Hepatic stellate cell (primary cell): ENCODE measurements at places on chromosomes 4 and X.

GRCh38 chrX:137428221-137428661 is 137.7 kb upstream of the ZIC3 start:
- DNase-seq: no peak

DNA sequence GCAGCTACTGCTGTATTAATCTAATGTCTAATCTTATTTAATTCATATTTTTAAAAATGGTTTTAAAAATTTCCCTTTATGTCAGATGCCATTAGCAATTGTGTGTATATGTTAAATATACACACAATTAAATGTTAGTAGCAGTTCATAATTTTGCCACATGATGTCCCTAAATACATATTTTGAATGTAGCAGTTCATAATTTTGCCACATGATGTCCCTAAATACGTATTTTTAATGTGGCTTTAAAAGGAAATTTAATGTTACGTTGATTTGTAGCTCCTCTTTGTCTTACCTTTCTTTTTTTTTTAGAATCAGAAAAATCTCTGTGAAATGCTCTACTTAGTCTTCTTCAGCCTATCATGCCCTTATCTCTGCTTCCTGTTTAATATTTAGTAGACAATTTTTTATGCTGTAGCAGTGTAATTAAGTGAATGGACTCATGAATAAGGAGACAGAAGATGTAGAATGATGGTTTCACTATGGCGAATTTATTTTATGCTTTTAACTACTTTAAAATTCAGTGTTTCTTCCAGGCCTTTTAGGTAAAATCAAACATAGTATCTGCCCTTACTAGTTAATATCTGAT is 26.1 kb downstream of the RBM46 start:
- DNase-seq: no peak

DNA sequence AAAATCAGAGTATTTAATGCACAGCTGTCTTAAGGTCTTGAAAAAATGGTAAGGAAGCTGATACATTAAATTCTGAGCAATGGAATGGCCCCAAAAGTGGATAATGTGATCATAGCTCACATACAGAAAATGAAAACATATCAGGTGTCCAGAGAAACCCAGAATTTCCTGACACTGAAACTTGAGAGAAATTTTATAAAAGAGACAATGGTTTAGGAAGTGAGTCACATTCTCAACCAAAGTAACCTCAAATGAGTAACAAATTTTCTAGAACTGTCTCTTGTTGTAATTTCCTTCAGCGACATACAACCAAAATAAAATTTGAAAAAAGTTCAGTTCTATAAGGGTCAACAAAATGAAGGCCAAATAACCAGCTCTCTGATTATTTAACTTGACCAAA is 37.4 kb upstream of the PACRGL start:
- no peak for DNase-seq

GRCh38 chr4:24912252-24913118 is at the start of gene CCDC149:
CCDC149 (minus strand) TSS chr4:24913042; CDS start chr4:24912864, 178 bp downstream.
- peak; percentile 81 for DNase-seq

- DNase-seq: no peak
These were observed 430.1 kb upstream of the FRG1 start for GRCh38 chr4:189510601-189511000.

DNA sequence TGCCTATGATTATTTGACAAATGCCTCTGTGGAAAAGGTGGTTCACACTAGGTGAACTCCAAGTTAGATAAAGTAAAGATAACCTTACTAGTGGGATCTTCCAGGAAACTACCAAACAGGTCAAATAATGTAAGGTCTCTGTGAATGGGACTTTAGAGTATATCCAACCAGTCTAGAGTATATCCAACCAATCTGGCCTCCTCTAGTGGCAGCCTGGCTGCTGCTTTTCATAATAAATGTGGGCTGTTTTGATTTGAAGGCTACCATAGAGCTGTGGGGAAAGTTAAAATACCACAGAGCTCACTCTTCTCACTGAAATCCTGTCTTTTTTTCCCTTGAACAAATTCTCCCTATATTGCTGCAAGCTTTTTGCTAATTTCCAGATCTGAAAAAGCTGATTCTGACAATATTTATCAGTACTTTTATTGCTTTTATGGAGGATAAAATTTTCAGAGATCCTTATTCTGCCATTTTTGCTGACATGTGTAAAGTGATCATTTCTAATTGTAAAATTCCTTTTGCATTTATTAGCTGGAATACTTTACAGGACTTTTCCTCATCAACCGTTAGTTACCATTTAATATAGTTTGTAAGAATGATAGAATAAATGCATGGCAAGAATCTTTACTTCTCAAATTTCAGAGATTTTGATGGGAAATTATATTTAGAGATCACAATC is 111.3 kb downstream of the TET2 start:
- DNase-seq: no peak

DNA sequence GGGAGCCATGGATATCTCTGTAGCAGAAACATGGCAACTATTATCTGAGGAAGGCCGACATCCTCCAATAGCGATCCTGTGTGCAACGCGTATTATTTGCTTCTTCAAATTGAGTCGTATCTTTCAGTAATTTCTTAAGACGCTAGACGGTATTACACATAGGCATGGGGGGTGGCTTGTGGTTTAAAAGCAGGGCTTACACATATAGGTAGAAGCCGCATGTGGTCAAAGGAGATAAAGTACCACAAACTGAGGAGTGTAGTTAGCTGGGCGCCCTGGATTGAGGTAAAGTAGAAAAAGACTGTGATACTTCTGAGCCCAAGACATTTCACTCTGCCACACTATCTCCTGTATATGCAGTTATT is 94.6 kb downstream of the SORBS2 start:
- DNase-seq: no peak

DNA sequence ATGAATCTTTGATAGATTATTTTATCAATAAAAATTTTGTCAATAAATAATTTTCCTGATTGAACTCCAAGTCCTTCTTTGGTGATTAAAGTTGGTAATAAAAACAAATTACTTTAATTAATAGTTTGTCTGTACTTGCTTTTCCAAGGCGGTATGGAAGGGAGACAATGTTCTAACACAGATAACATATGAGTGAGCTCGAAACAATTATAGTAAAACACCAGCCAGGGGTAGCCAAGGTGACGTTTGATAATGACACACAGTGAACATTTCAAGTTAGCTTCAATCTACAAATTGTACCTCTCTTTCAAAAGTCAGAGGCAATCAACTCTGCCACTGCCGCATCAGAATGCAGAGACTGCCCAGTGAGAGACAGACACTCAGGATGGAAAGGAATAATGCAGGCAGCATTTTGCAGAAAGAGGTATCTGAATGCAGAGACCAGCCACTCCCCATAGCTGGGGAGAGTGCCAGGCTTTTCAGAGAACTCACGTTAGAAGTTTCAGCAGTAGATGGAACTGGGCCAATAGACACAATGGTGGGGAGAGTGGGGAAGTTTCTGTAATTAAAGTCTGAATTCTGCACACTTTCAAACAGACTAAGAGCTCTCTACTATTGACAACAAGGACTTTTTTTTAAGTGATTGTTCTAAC is 18.1 kb upstream of the ATOH1 start:
- no peak for DNase-seq

- DNase-seq: no peak
These were observed 74.2 kb downstream of the FREM3 start for GRCh38 chr4:143626134-143626911.

DNA sequence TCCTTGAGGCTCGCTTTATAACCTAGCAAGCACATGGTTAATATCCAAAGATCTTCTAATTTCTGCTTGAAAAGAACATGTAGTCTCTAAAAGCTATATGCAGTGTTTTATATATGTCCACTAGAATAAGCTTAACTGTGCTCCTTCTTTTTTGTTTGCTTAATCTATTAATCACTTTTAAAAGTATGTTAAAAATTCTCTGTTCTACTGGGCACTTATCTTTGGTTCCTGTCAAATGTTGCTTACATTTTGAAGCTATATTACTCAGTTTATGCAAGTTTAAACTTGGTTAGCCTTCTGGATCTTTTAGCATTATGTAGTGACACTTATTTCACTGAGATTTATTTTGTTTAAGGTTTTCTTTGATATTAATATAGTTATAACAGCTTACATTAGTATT is 32.5 kb downstream of the MAOA start:
- DNase-seq: no peak

DNA sequence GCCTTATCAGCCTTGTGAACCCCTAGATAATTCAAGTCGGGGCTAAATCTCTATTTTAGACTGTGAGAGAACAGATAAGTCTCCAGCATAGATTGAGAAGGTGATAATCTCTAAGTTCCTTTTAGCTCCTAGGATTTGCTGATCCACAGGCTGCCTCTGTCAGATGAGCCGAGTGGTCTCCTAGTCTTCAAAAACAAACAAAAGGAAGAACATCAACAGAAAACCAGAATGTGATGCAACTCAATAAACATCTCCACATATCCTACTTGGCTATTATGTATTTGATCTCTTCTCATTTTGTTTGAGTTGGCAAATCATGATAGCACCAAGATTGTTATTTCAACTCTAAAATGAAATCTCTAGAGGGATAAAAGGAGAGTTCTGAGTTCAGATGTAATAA is 88.4 kb upstream of the SLC7A11 start:
- no peak for DNase-seq

- DNase-seq: peak; percentile 52
These were observed 67.9 kb downstream of the PPP3CA start for GRCh38 chr4:101279377-101279871.

DNA sequence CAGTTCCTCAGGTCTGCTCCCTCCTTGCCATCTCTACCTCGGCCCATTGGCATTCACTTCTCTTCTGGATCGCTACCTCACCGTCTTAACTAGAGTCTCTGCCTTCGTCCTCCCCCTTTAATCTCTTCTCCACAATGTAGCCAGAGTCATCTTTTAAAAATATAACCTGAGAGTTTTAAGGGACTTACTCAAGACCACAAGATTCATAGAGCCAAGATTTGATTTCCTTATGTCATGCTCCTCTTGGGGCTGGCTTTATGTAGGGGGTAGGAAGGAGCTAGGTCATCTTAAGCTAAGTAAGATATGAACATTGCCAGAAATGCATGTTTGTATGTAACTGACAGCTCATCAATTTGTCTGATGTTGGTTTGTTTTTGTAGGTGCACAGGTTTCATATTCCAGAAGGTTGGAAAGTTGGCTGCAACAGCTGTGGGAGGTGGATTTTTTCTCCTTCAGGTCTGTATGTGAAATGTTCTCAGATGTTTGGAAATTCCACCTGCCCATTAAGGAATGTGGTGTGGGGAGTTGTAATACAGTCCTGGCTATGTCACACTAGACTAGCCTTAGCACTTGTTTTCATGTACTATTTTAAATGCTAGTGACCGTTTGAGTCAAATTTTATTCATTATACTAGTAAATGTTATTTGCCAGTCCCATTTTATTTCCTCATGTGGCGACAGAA is 19.6 kb downstream of the FUNDC2 start:
- DNase-seq: no peak

- DNase-seq: no peak
These were observed 97.6 kb downstream of the HMX1 start for GRCh38 chr4:8774071-8774470.

DNA sequence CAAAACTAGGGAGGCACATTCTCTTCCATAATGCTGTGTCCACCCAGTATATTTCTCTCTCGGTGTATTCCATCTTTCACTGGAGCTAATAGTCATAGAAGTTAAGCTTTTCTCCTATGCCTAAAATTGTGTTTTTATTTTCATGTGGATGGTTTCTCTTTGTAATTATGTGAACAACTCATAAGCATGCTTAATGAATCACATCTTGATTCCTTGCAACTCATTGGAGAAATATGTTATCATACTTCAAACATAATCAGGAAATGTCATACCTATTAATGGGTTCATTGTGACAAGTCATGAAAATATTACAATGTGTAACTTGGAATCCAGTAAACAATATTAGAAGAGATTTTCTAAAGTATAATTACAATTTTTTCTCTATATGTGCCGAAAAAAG is 186.3 kb downstream of the SLC7A11 start:
- no peak for DNase-seq

- no peak for DNase-seq
These were observed 135.3 kb upstream of the LDB2 start for GRCh38 chr4:17033768-17034181.

DNA sequence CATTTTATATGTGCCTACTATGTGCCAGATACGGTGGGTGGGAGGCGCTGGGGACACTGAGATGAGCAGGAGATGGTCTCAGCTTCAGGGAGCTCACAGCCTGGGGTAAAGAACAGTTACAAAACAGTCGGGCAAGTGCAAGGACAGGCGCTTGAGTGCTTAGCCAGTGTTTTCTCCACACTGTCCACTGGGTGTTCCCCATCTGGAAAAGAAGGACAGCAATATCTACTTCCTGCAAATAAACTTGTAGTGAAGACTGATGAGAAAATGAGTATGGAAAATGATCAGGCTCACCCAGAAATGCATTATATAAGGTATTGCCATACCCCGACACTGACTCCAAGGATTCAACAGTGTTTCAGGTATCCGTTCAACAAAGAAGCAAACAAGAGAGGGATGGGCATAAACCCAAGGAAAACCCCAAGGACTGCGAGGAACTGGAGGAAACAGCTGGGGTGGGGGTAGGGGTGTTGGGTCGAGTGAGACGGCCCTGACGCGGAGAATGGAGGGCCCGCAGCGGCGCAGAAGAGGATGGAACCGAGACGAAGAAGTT is 835 bp downstream of the TMEM185A start:
- peak; percentile 31 for DNase-seq

- no peak for DNase-seq
These were observed 3.7 kb downstream of the FGD1 start for GRCh38 chrX:54492340-54492739.

- no peak for DNase-seq
These were observed 295.9 kb downstream of the SMARCA1 start for GRCh38 chrX:129227366-129227765.

DNA sequence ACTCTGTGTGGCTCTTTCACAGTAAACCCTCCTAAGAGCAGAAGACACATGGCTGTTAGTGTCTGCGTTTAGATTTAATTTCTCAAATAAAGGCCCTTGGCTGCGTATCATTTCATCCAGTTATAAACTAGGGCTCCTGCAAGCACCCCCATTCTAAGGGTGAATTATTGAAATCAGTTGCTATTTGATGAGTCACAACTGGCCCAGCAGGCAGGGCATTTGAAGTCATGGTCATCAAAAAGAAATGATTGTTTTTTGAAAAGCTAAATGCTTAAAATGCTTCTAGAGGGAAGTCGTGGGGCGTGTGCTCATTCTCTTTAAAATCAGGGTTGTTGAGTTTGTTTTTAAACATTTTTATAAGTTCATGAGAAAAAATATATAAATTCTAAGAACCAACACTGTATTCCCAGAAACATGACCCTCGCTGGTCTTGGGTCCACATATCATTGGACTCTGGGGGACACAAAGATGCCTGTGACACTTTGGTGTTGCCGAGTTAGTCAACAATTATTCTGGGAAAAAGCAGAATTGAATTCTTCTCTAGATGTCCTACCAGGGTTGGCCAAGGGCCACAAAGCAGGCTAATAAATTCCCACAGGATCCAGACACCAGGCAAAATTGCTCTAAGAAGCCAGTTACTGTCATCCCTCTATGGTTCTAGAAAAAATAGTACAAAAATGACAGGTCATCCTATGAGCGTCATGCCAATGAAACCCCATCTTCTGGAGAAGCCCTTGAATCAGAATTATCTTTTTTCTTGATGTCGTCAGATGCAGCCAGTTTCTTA is 99.5 kb upstream of the MYOZ2 start:
- no peak for DNase-seq
